ENCODE measurements at places on chromosomes 4 and X.

DNA sequence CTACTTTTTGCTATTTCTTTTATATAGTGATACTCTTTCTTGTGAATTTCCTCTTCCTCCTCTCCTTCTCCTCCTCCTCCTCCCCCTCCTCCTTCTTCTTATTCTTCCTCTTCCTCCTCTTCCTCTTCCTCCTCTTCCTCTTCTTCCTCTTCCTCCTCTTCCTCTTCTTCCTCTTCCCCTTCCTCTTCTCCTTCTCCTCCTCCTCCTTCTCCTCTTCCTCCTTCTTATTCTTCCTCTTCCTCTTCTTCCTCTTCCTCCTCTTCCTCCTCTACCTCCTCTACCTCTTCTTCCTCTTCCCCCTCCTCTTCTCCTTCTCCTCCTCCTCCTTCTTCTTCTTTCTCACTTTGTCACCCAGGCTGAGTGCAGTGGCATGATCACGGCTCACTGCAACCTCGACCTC, 36.3 kb upstream of the RBMX start:
- DNase-seq = no peak

GRCh38 chrX:4110964-4111363, 397.5 kb upstream of the PRKX start:
- no peak for DNase-seq

DNA sequence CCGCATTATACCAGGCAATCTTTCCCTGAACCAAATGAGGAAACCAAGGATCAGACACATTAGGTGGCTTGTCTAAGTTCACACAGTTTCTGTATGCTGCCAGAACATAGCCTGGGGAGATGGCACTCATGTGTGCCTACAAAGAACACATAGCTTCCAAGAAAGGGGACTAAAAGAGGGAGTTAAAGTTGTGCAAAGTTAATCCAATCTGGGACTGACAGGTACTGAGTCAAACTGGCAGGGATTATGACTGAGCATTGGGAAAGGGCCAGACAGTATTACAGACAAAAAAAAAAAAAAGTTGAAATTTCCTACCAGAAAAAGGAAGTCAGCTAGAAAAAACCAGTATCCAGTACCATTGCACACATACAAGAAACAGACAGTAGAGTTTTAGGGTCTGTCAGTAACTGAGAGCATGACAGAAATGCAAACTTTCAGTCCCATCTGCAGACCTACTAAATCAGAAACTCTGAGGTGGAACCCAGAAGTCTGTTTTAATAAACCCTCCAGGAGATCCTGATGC, 37.2 kb downstream of the ADAMTS3 start:
- DNase-seq = no peak

DNA sequence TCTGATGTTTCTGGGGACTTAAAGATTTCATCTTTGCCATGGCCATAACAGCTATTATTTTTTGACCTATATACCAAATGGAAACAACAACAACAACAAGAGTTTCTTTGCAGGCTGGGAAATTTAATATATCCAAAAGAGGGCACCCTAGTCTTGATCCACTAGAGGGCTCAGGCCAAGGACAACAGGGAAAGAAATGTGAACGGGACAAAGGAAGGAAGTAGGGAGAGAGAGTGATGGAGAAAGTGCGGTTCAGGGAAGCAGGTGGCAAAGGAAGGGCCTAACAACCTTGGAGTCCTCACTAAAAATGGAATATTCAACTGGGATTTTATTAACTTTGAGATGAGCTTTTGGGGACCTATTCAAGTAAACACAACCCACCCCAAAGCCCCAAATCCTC, 67.8 kb upstream of the SCML1 start:
- DNase-seq = no peak

DNA sequence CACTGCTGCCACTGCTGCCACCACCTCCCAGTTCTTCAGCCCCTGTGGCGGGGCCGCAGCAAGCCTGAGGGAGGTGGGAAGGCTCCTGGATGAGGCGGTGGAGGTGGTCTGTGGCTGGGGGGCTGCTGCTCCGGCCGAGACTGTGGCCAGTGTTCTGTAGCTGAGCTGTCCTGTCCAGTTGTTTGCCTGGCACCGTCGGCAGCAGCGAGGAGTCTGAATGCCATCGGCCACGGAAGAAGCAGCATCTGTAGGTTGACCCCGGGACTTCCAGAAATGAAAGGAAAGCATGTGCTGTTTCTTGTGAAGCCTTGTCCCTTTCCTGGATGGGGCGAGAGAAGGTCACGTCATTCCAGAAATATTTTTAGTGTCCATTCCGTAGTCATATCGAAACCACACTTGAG, 3.3 kb downstream of the C4orf54 start:
- DNase-seq = no peak

DNA sequence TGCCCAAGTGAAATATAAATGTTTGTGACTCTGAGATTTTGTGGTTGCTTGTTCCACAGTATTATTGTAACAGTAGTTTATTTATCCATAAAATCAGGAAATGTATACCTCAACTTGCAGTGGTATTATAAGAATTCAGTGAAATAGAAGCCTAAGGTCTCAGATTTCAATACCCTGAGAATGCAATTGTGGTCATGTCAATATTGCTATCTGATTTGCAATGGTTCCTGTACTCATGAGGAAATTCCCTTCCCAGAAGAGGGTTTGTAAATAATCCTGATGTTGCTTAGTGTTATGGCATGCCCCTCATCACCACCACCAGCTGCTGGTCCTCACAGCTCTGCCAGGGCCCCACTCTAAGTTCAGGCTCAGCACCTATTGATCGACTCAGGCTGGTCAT, 67.8 kb downstream of the SLC34A2 start:
- DNase-seq = no peak

GRCh38 chr4:186586205-186586604, 30.8 kb upstream of the MTNR1A start:
- no peak for DNase-seq

DNA sequence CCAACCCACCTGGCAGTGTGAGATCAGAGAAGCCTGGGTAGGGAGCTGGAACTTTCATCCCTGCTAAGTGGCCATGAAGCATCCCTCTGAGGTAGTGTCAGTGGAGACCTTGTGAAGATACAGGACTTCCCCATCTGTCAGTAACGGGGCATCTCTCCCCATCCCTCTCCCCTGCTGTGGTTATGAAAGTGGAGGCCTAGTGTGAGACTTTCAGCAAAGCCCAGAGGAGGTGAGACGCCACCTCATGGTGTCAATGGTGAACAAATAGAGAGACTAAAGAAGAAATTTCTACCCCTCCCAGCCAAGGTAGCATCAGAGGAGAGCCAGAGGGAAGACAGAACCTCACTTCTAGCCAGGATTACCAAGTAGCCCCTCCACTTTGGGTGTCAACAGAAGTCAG, 150.2 kb downstream of the VEGFC start:
- peak; percentile 36 for DNase-seq

GRCh38 chr4:2667428-2667827, 88.7 kb downstream of the TNIP2 start:
- DNase-seq = no peak

- peak; percentile 48 for DNase-seq
These were observed at the start of gene HS6ST2 for GRCh38 chrX:132958091-132958703. Gene HS6ST2, minus strand, starts transcription at chrX:132958629.

GRCh38 chrX:23557070-23557469, 110.2 kb upstream of the PRDX4 start:
- no peak for DNase-seq

DNA sequence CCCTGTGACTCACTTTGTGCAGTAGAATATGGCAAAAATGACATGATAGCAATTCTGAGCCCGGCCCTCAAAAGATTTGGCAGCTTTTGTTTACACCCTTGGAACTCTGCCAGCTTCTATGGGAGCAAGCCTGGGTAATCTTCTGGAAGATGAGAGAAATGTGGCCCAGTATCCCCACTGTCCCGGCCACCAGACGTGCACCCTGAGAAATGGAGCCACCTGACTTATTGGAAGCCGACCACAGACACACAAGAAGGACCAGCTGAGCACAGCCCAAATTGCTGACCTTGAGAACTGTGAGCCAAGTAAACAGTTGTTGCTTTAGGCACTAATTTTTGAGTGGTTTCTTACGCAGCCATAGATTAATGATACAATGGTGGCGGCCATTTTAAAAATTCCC, 197.0 kb downstream of the STIM2 start:
- no peak for DNase-seq

- DNase-seq = no peak
These were observed 49.2 kb downstream of the CCKAR start for GRCh38 chr4:26441102-26441501.

DNA sequence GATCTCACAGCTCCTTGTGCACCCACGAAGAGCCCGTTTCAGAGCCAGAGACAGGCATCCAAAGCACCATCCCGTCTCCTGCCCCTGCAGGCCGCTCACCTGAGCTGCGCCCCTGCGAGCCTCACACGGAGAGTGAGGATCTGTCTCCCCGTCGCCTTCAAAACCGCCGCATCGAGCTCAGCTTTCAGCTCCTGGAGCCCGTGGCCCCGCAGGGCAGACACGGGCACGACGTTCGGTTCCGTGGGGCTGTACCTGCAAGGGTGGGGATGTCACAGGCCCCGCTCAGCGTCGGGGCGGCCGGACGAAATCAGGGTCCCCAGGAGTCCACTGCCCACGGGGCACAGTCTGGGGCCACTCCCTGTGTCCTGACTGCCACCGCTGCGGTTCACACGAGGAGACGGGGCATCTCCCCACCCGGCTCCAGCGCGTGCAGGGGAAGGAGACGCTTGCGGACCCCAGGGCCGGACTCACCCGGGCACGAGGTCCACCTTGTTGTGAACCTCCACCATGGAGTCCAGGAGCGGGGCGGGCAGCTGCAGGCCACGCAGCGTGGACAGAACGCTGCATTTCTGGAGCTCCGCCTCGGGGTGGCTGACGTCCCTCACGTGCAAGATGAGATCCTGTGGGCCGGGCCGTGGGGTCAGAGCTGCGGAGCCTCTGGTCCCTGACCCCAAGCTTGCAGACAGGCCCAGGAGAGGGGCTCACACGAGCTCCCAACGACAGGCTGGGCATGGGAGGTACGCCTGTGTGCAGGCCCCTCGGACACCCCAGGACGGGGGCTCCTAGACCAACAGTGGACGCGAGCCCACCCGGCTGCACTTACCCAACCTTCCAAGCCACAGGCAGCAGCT, 11.1 kb downstream of the GTPBP6 start:
- no peak for DNase-seq

DNA sequence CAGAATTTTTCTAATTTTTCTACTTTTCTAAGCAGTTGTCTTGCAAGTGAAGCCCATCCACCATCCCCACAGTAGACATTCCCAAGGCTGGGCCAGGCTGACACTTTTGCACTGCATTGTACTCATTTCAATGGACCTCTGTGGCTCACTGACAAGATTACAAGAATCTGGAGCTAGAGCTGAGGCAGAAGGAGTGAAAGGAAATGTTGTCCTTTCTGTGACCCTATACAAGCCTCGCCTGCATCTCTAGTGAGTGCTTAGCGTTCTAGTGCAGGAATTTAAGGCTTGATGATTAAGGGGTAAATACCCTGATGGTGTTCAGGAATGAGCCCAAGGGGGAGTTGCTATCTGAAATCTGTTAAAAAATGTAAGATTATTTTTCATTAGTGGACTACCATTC, 6.3 kb downstream of the MAGED1 start:
- DNase-seq = no peak
